ENCODE measurements at places on chromosomes 2 and 18.

GRCh38 chr2:64888591-64889309 is 100.4 kb upstream of the SLC1A4 start:
- DNase-seq, result no peak

DNA sequence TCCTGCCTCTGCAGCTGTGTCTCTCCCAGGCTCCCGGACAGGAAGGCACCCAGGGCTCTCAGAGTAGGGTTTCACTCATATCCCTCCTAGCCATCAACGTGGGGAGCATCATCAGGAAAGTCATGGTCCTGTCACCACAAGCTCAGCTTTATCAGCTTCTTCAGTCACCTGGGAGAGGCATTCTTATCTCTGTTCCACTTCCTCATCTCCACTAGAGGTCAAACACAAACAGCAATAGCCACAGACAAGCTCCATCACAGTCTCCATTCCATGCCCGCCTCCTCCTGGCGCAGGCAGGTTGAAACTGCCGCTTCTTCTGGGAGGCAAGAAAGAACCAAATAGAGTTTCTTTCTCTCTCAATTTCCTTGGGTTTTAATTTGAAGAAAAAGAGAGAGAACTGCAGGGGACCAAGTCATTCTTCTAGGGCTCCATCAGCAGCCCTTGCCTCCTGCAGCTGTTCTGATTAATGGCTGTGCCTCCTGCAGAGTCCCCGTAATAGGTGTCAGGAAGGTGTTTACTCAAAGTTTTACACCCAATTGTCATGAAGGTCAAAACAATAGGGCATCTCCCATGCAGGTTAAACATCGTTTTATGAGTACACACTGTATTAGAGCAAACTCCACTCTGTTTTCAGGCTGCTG is 377.9 kb downstream of the TMEM182 start:
- no peak for DNase-seq

DNA sequence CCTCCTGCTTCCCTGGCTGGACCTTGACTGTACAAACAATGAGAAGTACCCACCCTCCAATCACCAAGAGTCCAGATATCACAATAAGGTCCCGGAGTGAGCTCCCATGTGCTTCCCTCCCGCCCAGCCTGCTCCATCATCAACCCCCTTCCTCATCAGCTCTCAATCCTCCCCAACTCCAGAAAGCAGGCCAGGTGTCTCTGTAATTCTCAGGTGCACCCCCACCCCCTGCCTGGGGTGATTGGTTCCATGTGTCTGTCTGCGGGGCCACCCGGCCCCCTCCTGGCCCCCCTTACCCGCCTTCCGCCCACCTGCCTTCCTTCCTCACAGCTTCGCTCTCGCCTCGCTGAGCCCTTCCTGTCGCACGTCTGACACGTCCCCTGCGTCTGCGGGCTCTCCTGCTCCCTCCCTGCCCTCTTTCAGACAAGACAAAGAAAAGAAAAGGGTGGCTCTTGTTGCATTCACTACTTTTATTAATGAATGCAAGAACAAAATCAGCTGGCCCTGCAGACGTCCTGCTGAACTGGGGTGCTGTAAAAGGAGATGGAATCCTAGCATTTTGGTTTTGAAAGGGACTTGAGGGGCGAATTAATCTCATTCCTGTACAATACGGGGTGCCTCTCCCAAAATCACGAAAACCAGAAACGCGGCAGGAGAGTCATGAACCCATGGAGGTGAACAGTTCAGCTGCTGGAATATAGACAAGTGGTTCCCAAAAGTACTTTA is 26.5 kb upstream of the IGFBP2 start:
- DNase-seq, result peak; percentile 20

- no peak for DNase-seq
Observed at GRCh38 chr2:129464036-129464435, 515.4 kb upstream of the RAB6C start.

DNA sequence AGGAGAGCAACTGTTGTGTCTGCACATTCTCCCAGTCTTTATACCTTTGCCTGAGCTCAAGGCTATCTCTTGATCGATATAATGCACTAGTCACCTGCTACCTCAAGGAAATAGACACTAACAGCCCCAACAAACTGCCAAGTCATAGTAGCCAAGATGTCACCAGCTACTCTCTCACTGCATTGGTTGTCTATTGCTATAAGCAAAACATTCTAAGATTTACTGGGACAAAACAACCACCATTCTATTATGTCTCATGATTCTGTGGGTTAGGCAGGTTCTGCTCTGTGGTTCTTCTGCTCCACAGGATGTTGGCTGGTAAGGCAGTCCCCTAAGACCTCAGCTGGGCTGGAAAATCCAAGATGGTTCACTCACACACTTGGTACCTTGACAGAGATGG is 28.5 kb upstream of the MLPH start:
- no peak for DNase-seq

DNA sequence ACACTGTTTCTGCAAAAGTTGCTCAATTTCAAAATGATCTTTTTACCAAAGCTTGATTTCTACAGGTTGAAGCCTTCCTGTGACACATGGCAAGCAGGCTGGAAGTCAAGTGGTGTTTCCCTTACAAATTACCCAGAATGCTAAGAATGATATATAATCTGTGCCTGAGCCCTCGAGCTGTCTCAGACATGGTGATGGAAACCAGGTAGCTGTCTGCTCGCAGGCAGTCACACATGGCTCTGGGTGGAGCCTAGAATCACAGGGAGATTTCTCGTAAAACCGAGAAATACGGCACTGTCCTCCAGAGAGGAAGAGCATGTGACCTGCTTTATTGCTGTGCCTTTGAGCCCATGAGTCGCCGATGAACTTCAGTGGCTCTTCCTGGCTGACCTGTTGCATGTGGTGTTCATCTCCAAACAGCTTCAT is 392.9 kb downstream of the ZNF521 start:
- no peak for DNase-seq

DNA sequence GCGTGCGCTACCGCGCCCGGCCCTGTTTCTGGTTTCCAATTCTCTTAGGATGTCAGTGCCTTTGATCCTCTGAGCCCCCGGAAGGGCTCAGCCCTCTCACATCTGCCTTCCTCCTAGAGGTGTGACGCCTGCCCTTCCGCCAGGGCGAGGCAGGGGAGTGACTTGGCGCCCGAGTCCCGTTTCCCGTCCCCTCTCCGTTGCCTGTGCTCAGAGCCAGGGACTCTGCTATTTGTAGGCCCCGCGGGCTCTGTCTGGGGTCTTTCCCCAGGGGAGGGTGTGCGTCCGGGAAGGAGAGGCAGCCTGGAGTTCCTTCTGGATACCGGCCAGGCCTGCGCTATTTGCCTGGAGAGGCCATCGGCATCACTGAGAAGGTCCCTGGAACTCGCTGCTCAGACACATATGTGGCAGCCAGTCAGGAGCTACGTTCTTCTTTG is 103.7 kb upstream of the TAF1B start:
- DNase-seq, result no peak

DNA sequence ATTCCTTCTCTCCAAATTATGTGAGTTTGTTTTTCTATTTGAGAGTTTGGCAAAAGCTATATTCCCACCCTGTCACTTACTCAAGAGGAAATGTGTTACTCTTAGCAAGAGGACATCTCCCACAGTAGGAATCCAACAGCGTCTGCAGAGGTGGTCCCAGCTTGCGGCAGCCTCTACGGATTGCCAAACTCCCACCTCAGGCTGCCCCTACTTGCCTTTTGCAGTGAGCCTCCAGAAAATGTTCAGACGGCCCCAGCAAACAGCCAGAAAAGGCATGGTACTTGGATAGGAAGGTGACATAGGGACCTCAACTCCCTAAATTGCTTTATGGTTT is 158.4 kb downstream of the SUCLG1 start:
- DNase-seq, result no peak

- DNase-seq, result peak; percentile 7
Observed at GRCh38 chr2:46335391-46336282, 38.4 kb downstream of the EPAS1 start.

All from endothelial cell (in vitro differentiated cells).